ENCODE measurements at places on chromosomes 2 and 18. TPM values are rescaled to one million over a fixed set of nuclear protein-coding genes. Genes with fewer than 3 reads are reported as not detected.
A peak's percentile ranks its signal among the peaks of the same experiment; 100 is the strongest.

The TXNDC9 gene
- total RNA-seq, result 27.5 TPM

DNA sequence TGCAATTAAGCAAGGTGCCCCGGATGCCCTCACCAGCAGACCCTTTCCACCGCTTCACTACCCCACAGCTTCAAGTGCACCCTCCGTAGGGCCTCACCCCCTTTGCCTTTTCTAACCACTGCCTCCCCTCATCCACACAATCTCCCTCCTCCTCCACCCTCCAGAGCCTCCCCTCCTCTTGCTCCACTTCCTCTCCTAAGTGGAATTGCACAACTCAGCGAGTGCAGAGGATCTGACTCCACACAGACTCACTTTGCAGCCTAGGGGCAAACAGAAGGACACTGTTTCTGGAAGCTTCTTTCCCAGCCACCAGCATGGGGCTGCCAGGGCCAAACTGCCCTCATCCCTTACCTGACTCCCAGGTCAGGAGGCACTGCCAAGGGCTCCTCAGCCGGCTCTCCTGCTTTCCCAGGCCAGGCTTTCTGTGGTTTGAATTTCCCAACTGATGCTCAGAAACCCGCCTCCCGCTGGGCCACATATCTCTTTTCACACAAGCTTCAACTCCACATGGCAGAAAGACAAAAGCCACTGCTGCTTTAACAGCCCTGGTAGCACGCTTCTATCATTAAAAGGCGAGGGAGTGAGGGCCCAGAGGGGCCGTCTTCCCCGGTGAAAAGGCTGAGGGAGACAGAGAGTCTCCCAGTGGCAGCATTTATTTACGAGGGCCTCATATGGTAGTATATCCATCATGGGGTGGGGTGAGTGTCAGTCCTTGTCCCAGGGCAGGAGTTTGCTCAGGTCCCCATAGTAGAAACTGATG is 74.7 kb upstream of the MGAT4A start:
- DNase-seq, result peak; percentile 70
- H3K36me3 ChIP-seq, result no peaks in the 10 kb centered on the region
- H3K4me3 ChIP-seq, result no peak overlapping the region
- peaks cover 16% of the 10 kb centered on the region for H3K4me1 ChIP-seq
- H3K27ac ChIP-seq, result no peak overlapping the region
- peaks cover 22% of the 10 kb centered on the region for H3K27me3 ChIP-seq

- no peak overlapping the region for H3K4me3 ChIP-seq
- peaks cover 5% of the 10 kb centered on the region for H3K36me3 ChIP-seq
- peaks cover 41% of the 10 kb centered on the region for H3K4me1 ChIP-seq
- no peak for DNase-seq
- H3K27ac ChIP-seq, result no peak overlapping the region
- H3K27me3 ChIP-seq, result no peaks in the 10 kb centered on the region
These were observed 38.0 kb downstream of the KCNE4 start for GRCh38 chr2:223090039-223090438.

The THAP4 gene
- total RNA-seq, result 52.8 TPM

GRCh38 chr2:222194669-222195068 is 104.1 kb downstream of the PAX3 start:
- no peaks in the 10 kb centered on the region for H3K4me1 ChIP-seq
- DNase-seq, result no peak
- H3K27ac ChIP-seq, result no peak overlapping the region
- H3K36me3 ChIP-seq, result no peaks in the 10 kb centered on the region
- H3K4me3 ChIP-seq, result no peak overlapping the region

DNA sequence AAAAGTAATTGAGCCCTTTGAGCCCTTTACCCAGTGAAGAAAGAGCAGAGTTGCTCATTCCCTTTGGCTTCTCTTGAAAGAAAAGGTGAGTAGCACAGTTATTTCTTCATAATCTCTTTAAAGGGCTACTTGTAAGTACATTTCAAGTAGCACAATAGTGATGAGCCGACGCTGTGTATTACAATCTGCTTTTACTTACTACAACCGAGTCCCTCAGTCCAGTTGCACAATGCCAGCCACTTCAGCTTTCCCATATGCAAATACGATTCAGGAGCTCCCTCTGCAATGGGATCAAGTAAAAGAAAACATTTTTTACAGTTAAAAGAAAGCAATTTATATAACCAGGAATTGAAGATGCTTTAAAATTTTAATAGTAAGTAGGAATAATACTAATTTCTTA is 868.5 kb downstream of the RNF144A start:
- no peaks in the 10 kb centered on the region for H3K4me1 ChIP-seq
- no peaks in the 10 kb centered on the region for H3K27me3 ChIP-seq
- no peak overlapping the region for H3K27ac ChIP-seq
- no peaks in the 10 kb centered on the region for H3K36me3 ChIP-seq
- no peak overlapping the region for H3K4me3 ChIP-seq
- no peak for DNase-seq

DNA sequence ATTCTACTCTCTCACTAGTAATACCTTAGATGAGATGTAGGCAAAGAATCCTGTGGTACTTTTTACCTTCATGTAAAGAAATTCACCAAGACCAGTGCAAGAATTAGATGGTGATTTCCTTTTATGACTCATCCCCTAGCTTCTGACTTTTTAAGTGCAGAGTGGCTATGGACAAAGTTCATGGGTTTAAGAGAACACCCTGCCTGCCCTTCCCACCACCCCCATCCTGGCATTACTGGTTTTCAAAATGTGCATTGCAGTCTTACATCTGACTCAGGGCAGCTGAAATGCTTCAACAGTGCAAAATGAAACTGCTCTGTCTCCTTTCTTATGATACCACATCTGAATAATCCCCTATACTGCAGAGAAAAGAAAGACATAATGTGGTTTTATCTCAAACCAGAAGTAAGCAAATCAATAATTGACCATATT is 22.6 kb downstream of the MAIP1 start:
- no peaks in the 10 kb centered on the region for H3K36me3 ChIP-seq
- no peaks in the 10 kb centered on the region for H3K27me3 ChIP-seq
- H3K4me1 ChIP-seq, result peaks cover 28% of the 10 kb centered on the region

- no peaks in the 10 kb centered on the region for H3K36me3 ChIP-seq
- DNase-seq, result peak; percentile 71
- H3K4me3 ChIP-seq, result no peak overlapping the region
These were observed 28.5 kb downstream of the ST8SIA5 start for GRCh38 chr18:46728219-46728930.

DNA sequence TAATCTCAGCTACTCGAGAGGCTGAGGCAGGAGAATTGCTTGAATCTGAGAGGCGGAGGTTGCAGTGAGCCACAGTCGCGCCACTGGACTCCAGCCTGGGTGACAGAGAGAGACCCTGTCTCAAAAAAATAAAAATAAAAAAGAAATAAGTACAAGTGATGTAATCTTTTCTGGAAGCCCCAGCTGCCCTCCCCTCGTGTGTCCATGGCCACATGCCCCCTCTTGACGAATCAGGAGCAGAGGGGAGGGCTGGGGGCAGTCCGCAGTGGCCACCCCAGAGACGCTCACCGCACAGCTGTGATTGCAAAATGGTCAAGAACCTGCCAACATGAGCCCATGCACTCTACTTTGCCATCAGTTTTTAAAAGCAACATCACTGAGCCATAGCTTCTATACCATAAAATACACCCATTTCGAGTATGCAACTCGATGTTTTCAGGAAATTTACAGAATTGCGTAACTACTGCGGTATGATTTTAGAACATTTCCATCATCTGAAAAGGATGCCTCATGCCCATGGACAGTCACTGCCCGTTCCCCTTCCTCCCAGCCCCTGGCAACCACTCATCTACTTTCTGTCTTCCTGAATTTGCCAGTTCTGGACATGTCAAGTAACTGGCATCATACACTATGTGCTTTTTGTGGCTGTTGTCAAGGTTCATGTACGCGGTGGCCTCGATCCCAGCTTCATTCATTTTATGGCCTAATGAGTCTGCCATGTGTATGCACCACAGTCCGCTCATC is 88.1 kb downstream of the NDUFA10 start:
- DNase-seq, result no peak
- H3K27ac ChIP-seq, result no peak overlapping the region
- H3K4me3 ChIP-seq, result no peak overlapping the region

DNA sequence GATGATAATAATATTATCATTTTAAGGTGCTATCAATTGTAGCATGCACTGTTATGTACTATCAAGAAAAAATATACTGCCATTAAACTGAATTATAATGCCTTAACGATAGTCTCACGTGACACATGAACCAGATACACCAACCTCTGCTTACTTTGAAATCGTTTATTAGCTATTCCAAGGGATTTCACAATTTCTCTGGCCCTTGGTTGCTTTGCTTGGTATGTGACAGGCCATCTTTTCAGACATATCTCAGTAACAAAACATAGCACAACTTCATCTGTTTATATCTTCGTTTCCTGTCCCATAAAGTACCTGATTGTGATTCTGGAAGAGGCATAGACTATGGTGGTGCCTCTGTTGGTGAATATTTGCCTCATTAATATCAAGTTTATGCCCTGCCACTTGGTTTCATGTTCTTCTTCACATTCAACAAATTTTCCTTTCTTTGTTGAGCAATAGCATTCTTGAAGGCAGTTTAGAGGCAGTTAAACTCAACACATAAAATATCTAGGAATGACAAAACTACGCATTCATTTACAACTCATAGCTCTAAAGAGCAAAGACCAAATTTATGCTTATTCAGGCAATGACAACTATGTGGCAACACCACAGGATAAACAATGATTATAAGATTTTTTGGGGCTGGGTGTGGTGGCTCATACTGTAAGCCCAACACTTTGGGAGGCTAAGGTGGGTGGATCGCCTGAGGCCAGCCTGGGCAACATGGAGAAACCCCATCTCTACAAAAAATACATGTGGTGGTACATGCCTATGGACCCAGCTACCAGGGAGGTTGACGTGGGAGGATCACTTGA is 84.3 kb downstream of the MCFD2 start:
- no peaks in the 10 kb centered on the region for H3K27me3 ChIP-seq
- H3K27ac ChIP-seq, result no peak overlapping the region
- peaks cover 16% of the 10 kb centered on the region for H3K4me1 ChIP-seq
- H3K4me3 ChIP-seq, result no peak overlapping the region
- no peak for DNase-seq

The ABCG8 gene
- total RNA-seq, result not detected

- H3K4me1 ChIP-seq, result peaks cover 36% of the 10 kb centered on the region
- H3K27me3 ChIP-seq, result no peaks in the 10 kb centered on the region
- no peak overlapping the region for H3K4me3 ChIP-seq
- peaks cover 2% of the 10 kb centered on the region for H3K36me3 ChIP-seq
- no peak for DNase-seq
These were observed 57.0 kb downstream of the CD28 start for GRCh38 chr2:203763241-203763937.

GRCh38 chr2:16014041-16014787 is 73.9 kb downstream of the MYCN start:
- no peaks in the 10 kb centered on the region for H3K36me3 ChIP-seq
- H3K27me3 ChIP-seq, result no peaks in the 10 kb centered on the region
- no peak overlapping the region for H3K27ac ChIP-seq

GRCh38 chr2:149004836-149005235 is 33.7 kb upstream of the LYPD6B start:
- H3K4me3 ChIP-seq, result peak overlapping the region; percentile 14
- H3K27me3 ChIP-seq, result no peaks in the 10 kb centered on the region
- H3K4me1 ChIP-seq, result peaks cover 51% of the 10 kb centered on the region
- H3K36me3 ChIP-seq, result peaks cover 13% of the 10 kb centered on the region

DNA sequence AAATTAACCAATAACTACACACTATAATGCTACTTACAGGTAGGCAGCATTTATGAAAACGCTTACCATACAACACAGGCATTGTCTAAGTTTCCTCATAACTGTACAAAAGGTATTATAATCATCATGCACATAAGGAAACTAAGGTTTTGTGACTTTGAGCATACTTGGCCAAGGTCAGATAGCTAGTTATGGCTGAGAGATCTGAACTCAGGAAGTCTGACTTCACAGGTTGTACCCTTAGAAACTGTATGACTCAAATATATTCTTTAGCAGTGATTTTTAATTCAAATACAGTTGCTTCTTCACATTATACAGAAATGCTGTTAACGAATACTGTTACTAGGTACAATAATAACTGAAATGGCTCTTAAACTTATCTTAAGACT is 89.3 kb downstream of the TRIP12 start:
- peaks cover 26% of the 10 kb centered on the region for H3K36me3 ChIP-seq
- H3K4me1 ChIP-seq, result peaks cover 15% of the 10 kb centered on the region
- H3K27ac ChIP-seq, result no peak overlapping the region
